Activated CD4-positive, alpha-beta T cell treated with anti-CD3 and anti-CD28 coated beads for 48 hours (primary cell): ENCODE measurements at places on chromosomes 1 and 21.

DNA sequence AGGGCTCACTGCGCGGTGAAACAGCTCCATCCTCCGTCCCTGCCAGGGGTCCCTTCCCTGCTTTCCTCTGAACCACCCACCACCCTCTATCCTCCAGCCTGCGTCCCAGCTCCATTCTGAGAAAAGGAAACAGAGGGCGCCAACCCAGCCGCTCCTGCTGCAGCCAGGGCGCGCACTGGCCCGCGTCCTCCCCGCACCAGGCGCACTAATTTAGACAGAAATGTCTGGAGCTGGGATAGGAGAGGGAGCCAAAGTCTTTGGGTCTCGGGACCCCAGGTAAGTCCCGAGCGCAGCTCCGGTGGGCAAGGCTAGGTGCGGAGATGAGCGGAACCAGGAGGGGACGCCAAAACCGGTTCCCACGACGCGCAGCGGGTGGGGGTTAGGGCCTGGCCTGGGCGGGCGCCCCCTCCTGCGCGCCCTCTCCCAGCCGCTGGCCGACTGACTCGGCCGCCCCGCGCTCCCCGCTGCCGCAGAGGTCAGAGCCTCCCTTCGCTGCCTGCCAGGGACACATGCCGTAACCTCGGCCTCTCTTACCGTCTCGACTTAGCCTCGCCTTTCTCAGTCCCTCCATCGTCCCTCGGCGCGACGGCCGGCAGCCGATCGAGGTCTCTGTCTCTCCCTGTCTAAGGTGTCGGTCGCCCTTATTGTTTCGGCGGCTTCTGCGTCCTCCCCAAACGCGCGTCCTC is 2.0 kb downstream of the CAMK2N1 start:
- no peak for DNase-seq

DNA sequence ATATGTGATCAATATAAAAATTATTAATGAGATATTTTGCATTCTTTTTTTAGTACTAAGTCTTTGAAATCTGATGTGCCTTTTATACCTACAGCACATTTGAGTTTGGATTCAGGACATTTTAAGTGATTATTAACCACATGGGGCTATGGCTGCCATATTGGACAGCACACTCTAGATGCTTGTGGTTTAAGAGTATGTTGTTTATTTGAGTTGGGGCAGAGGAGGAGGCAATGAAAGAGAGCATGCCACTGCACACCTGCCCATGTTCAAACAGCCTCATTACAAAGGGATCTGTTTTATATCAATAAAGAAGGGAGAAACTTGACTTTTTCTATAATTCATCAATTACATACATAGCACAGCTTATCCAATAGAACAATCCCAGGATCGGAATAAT is 99.4 kb upstream of the EDEM3 start:
- DNase-seq: no peak

DNA sequence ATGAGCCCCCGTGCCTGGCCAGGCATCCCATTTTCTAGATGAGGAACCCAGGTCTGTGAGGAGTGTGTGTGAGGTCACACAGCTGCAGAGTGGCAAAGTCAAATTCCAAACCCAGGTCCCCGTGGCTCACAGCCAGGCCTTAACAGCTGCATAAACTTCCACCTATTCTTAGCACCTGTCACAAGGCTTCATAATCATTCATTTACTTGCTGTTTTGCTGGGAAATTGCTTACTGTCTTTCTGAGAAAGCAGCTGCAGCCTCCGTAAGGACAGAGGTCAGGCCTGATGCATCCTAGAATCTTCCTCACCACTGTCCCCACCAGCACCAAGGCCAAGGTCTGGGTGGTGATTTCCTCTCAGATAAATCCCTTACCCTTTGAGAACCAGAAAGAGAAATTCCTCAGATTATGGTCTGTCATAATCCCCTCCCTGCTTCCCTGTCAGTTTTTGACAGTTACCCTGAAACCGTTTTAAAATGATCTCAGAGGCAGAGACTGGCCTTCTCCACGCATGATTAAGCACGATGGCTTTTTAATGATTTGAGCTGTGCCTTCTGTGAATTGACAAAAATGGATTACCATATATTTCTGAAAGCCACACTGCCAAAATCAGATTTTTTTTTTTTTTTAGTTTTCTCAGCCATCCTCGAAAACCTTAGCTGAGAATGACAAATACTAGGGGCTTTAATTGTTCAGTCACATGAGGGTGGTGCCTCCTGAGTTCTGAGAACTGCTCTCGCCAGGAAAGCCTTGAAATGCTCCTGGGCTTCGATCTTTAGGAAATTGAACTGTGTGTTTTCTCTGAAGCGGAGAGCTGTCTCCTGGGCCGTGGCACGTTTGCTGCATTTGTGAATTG is 70.0 kb upstream of the SELENON start:
- no peak for DNase-seq

- DNase-seq: peak; percentile 65
Observed at GRCh38 chr21:44932408-44933181, 7.2 kb upstream of the SLX9 start.

GRCh38 chr1:154104433-154105082 is 50.3 kb downstream of the NUP210L start:
- no peak for DNase-seq

- DNase-seq: no peak
Observed at GRCh38 chr1:66401244-66401643, 132.7 kb upstream of the SGIP1 start.

- DNase-seq: no peak
Observed at GRCh38 chr1:39086865-39087409, 60.8 kb downstream of the NDUFS5 start.

DNA sequence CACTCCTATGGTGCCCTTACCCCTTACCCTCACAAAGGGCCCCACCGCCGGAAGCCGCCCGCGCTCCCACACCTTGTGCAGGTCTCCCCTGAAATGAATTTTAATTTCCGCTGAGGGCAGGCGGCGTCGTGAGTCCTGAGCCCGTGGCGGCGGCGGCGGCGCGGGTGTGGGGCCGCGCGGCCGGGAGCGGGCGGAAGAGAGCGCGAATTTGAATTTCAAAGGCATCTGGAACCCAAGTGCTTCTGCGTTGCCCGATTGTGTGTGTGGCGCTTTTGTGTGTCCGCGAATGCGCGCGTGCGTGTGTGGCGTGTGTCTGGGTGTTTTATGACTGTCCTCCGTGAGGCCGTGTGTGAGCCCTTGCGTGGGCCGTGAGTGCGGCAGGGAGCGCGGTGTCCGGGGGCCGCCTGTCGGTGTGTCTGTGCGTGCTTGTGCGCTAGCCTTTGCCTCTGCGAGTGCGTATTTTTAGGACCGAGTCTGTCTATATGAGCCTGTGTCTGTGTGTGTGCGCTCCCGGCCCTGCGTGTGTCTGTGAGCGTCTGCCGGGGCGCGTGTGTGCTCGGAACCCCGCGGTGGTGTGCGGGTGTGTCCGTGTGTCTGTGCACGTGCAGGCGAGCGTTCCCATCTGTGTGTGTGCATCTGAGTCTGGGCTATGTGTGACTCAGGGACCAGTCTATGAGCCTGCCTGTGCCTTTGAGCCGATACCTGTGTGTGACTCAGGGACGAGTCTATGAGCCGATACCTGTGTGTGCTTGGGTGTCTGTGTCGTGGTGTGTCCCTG is 7.9 kb upstream of the ADGRB2 start:
- DNase-seq: peak; percentile 73

- DNase-seq: no peak
Observed at GRCh38 chr1:193785850-193786420, 599.5 kb upstream of the B3GALT2 start.

- peak; percentile 65 for DNase-seq
Observed at GRCh38 chr1:181090641-181091126, 2.2 kb downstream of the IER5 start.

DNA sequence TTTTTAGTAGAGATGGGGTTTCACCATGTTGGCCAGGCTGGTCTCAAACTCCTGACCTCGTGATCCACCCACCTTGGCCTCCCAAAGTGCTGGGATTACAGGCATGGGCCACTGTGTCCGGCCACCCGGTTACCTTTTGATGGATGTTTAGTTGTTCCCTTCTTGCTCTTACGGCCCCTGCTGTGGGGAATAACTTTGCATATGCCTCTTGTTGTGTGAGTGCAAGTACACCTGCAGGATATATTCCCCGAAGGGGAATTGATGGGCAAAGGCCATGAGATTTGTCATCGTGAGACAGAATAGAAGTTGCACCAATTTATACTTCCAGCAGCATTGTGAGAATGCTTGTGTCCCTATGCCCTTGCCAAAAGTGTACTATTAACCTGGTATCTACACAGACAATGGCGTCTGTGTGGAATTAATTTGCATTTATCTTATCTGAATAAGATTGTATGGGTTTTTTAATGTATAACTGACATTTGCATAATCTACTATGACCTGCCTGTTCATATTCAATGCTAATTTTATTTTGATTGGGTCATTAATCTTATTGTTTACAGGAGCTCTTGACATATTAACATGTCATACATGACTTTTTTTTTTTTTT is 8.1 kb downstream of the IL6R start:
- DNase-seq: no peak

- DNase-seq: no peak
Observed at GRCh38 chr1:116321766-116322175, 51.3 kb upstream of the ATP1A1 start.

DNA sequence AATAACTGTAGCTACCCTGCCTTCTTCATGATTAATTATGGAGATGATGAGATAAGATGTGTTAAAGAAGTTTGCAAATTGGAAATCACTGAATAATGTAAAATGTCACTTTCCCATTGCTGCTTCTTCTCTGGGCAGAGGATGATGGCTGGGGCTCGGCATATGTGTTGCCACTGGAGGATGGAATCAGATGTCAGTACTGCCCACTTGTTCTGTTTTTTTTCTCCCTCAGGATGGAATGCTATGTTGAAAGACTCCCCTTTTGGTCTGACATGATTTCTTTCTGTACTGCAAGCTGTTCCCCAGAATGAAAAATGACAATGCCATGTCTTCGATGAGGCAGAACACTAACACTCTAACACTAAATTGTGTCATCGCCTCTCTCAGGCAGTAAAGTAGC is 373.9 kb upstream of the SPAG17 start:
- no peak for DNase-seq

DNA sequence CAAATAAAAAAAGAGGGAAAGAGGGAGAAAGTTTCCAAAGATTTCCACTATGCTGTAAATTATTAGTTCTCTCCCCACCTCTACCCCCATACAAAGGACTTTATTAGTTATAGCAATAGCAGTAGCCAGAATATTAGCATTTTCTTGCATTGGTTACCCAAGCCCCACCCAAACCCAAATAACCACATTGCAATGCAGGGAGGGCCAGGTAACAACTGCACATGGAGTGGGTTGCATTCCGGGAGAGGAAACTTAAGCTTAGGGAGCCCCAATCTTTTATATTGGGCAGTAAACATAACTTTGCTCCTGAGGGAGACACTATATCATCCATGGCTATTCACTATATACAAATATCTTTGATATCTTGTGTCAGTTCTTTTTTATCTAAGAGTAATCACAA is 6.0 kb downstream of the ADIPOR1 start:
- no peak for DNase-seq

- no peak for DNase-seq
Observed at GRCh38 chr1:85494904-85495266, 29.9 kb upstream of the DDAH1 start.

DNA sequence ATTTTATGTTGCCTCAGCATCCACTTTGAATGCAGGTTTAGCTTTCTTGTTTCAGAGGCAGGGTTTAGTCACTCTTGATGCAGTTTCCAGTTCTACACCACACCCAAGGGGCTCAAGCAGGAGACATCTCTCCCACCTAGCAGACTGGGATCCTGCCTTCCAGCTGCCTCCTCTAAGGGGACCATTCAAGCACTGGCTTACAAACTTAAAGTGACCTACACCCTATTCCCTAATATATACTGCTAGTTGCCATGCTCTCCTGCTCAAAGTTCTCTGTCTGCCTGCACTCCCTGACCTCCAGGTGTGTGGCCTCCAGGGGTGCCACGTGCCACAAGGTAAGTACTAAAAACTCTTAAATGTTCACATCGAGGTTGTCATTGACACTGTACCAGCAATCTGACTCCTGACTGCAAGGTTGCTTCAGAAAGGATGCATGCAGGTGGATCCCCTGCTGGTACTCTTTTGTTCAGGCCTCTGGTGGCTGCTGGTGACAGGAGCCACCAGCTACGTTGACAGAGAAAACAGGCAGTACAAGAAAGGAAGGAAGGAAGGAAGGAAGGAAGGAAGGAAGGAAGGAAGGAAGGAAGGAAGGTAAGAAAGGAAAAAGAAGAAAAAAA is 185.9 kb downstream of the COQ8A start:
- no peak for DNase-seq

DNA sequence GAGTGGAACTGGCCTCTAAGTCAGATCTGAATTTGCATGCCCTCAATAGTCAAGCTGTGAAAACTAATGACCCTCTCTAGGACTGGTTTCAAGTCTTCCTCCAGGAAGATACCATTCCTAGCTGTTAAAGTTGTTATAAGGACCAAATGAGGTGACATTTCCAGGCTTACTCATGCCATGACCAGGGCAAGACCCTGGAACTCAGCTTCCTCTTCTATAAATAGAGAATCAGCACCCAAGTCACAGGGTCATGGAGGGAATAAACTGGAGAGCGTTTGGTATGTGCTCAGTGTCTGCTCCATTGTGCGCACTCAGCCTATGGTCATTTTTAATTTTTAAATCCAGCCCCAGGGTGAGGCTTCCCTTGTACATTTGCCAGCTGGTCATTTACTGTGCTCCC is 2.5 kb downstream of the S100A9 start:
- no peak for DNase-seq

GRCh38 chr1:54488779-54489626 is 59.0 kb upstream of the ACOT11 start:
- DNase-seq: peak; percentile 73

DNA sequence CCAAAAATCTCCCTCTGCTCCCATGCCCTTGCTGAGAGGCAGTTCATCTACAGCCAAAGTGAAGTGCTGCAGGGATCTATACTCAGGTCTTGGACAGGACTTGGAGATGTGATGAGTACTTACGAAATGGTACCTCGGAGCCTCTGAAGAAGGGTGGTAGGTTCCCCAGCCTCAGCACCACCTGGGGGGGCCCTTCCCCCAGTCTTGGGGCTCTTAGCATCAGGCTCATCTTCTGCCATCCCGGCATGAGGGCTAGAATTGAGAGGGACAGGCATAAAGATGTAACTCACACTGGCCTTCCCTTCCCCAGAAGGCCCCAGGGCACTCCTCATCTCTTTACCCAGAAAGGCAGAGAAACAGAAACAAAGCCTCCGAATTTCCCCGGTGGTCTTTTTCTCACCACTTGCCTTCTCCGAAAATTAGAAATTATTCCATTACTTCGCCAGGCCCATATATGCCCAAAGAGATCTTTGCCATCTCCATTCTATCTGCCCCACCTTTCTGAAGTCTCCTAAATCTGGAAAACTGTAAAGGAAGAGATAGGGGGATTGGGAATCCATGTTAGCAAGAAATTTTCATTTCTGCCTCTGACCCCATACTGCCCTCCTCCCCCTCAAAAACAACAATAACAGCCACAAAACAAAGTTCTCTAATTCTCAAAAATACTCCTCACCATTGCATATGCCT is 827 bp downstream of the RFX5 start:
- DNase-seq: no peak

GRCh38 chr1:219659005-219659600 is 46.2 kb upstream of the ZC3H11B start:
- no peak for DNase-seq
